ENCODE measurements at places on chromosomes 7 and 10.

- no peak for DNase-seq
Observed at GRCh38 chr7:28102797-28103196, 77.8 kb downstream of the JAZF1 start.

DNA sequence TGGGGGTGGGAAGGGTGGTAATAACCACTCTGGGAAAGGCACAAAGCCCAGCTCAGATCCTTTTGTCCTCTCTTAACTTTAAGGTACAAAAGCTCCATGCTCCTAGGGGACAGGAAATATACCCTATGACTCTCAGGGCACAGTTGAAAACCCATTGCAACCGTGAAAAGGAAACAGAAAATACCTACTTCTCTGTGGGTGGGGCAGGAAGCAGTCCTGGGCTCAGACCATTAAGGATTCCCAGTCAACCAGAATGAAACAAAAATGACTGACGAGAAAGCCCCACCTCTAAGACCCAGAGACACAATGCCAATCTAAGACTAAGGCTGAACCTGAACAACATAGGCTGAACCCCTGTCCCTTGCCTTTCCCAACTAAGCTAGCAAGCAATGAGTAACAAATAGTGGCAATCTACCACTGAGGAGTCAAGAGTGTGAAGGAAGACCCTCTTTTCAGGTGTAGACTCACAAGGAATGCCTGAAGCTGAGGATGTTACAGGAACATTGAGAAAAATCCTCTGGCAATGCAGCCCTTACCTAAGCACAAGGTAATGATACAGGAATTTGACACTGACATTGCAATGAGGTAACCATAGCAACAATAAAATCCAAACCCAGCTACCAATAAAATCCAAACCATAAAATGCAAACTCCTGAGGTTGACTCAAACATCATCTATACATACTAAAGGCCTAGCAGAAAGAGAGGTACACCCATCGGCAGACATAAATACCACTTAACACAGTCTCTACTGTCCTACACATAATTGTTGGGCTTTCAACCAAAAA lies 380.1 kb downstream of the HPSE2 start:
- DNase-seq: no peak

DNA sequence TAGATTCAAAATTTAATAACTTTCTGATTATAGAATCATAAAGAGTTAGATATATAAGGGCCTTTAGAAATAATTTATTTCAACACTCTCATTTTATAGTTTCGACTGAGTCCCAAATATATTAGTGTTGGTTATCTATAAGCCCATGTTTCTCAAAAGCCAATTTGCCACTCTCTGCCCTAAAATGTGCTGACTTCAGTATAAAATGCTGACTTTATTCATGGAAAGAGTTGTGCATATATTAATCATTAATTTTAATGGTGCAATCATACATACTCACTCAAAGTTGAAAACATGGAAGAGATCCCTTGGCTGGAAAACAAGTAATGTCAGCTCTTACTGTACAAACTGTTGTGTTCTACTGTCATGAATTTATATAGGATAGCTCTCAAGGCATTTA lies 19.4 kb downstream of the ZWINT start:
- no peak for DNase-seq

GRCh38 chr7:55546814-55547213 lies 25.5 kb downstream of the VOPP1 start:
- peak; percentile 78 for DNase-seq

DNA sequence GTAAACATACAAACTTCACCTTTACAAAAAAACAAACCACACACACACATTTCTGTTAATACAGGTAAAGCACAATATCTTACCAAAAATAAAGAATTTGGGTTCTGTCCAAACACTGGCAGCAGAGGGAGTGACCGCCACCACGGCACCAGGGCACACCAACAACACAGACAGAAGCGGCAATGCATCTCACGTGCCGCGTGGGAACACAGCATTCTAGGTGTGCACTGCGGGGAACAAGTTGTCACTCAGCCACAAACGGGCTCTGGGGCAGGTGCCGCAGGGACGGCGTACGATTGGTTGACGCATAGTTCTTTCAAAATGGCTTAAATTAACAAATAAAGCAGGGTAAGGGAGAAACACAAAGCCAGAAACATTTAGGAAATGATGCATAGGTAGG lies 22.3 kb downstream of the PDGFA start:
- DNase-seq: no peak

GRCh38 chr7:96823274-96823673 lies 113.6 kb upstream of the SEM1 start:
- peak; percentile 16 for DNase-seq

Measured in activated naive CD4-positive, alpha-beta T cell treated with anti-CD3 and anti-CD28 coated beads for 36 hours (primary cell).